AG08396 (cell line): ENCODE measurements at places on chromosomes 3 and 15.

GRCh38 chr15:66720206-66721010 is 18.4 kb downstream of the SMAD6 start:
- peak; percentile 81 for DNase-seq

GRCh38 chr3:3107858-3108257 is 2.3 kb downstream of the IL5RA start:
- no peak for DNase-seq

- DNase-seq = no peak
These were observed 15.0 kb downstream of the MBNL1 start for GRCh38 chr3:152283492-152284381.

DNA sequence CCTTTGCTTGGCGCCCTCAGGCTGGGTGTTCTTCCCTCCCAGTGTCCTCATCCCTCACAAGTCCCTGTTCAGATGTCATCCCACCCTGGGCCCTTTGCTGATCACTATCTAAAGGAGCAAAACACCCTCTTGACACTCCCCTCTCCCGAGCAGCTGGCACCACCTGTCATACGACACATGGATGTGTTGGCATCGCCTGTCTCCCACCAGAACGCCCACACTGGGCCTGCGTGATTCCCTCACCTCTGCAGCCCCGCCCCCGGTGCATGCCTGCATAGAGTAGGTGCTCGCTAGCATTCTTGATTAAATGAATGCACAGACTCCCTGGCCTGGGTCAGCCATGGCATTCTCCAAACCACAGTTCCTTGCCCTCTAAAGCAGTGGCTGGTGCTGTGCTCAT is 75.8 kb downstream of the DNAJB8 start:
- DNase-seq = no peak

DNA sequence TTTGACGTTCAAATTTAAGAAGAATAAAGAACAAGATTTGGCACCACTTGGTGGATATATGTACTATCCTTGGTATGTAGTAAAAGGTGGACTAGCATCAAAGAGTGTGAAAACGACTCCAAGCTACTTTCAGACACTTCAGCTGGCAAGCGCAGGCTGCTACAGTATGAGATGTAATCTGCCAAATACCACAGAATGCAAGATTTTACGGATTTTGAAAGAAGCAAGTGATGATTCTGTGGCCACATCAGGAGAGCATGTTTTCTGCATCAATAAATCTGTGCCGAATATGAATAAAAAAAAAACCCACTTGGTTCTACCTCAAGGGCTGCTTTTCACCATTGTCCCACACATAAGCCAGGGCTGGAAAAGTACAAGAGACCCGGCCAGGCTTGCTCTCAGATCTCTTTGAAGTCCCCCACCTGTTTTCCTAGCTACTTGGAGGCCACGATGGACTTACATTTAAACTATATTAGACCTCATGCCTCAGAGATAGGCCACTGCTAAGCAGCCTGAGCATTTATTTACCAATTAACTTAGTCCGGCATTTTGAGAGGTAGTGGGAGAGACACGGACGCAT is 37.4 kb downstream of the MYO1E start:
- DNase-seq = no peak

GRCh38 chr3:67329358-67329757 is 325.1 kb downstream of the SUCLG2 start:
- no peak for DNase-seq

DNA sequence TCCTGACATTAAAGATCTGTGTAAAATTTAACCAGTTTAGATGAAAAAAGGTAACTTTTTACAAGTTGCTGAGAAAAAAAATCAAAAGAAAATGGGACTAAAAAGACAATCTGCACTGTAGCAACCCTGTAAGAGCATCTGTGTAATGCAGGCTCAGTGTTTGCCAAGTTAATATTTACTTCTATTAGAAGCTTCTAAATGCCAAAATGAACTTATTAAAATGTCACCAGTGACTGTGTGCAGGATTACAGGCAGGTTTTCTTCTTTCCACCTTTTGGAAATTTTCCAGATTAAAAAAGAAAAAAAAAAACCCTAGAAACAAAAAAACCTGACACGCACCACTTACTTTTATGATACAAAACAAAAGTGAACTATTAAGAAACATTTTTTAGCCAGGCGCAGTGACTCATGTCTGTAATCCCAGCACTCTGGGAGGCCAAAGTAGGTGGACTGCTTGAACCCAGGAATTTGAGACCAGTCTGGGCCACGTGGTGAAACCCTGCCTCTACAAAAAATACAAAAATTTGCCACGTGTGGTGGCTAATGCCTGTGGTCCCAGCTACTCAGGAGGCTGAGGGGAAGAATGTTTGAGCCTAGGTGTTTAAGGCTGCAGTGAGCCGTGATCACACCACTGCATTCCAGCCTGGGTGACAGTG is 87.2 kb downstream of the TJP1 start:
- DNase-seq = no peak

DNA sequence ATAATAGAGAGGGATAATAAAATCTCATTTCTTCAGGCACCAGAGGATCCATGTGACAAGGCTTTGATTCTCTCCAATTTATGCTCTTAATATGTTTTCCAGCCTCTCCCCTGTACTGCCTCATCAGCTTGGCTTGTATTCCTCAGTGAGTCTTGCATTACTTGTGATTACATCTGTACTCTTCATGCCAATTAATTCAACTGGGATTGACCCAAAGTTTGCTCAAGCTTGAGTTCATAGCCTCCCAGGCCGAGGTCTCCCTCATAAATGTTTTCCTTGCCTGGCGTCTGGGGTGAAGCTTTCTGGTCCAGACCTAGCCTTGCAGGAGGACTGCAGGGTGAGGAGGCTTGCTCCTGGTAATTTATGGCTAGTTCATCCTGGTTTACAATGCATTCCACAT is 146.9 kb downstream of the CHST2 start:
- no peak for DNase-seq

- DNase-seq = no peak
These were observed 49.5 kb downstream of the TP63 start for GRCh38 chr3:189680723-189681122.

DNA sequence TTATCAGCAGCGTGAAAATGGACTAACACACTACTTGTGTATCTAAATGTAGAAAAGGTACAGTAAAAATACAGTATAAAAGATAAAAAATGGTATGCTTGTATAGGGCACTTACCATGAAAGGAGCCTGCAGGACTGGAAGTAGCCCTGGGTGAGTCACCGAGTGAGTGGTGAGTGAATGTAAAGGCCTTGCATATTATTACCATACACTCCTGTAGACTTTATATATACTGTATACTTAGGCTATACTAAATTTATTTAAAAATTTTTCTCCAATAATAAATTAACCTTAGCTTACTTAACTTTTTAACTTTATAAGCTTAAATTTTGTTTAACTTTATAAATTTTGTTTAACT is 67.2 kb upstream of the TSPAN3 start:
- DNase-seq = no peak

- no peak for DNase-seq
These were observed 21.7 kb downstream of the SEMA3G start for GRCh38 chr3:52423173-52423572.

DNA sequence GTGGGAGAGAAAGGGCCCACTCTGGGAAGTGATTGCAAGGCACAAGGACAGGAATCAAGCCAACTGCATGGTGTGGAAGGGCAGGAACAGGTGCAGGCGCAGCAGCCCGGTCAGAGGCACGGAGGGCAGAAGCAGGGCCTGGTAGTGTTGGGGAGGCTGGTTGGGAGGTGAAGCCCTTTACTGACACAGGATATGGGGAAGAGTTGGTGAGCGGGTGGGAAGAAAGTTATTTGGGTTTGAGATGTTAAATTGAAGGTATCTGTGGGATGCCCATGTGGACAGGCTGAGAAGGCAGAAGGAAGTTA is 83.6 kb upstream of the ABHD2 start:
- DNase-seq = no peak

- no peak for DNase-seq
These were observed 59.6 kb downstream of the UBP1 start for GRCh38 chr3:33380653-33381052.

DNA sequence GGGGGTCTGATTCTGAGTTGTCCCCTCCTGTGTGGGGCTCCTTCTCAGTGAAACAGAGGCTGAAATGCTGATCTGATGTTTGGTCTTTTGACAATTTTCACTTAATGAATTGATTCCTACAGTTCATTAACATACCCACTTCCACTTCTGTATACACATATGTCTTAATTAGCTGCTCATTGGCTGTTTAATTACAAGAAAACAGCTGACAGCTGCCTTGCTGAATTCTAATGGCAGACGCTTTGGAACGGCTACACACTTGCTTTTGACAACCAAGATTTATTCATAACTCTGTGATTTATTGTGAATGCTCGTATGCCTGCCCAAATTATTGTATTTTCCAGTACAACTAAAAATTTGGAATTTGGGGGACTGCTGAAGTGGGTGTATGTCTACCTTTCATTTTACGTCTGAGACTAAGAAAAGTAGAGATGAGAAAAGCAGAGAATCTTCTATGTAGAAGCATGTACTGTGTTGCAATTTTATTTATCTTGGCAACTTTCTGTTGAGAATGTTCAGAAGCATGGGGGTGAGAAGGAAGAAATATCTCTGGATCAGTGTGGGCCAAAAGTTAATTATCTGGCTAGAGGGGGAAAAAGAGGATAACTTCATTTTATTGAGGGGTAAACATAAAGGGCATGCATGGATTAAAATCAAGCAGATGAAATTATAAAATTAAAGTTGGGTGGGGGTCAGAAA is 46.5 kb upstream of the ICE2 start:
- DNase-seq = no peak

- DNase-seq = no peak
These were observed 262.2 kb downstream of the MEX3B start for GRCh38 chr15:81783586-81783985.

- no peak for DNase-seq
These were observed 19.4 kb upstream of the DCUN1D1 start for GRCh38 chr3:182999767-183000166.

DNA sequence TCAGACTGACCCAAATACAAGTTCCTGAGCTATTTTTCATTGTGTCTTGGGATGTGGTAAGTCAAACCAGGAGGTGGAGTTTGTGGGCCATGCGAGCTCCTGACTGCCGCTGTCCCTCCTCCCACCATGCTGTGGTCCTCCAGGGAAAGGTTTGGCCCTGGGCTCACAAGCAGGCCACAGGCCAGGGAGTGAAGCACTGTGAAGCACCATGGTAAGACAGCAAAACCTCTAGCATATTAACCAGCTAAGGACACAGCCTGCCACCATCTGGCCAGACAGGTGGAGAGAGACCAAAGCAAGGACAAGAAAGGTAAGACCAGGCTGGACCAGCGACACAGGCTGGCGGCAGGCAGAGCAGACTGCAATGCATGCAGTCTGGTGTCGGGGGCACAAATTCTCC is 15.3 kb downstream of the RAB43 start:
- DNase-seq = no peak
